Right cardiac atrium (tissue), 5 donors: ENCODE measurements at places on chromosomes 6 and 20.

DNA sequence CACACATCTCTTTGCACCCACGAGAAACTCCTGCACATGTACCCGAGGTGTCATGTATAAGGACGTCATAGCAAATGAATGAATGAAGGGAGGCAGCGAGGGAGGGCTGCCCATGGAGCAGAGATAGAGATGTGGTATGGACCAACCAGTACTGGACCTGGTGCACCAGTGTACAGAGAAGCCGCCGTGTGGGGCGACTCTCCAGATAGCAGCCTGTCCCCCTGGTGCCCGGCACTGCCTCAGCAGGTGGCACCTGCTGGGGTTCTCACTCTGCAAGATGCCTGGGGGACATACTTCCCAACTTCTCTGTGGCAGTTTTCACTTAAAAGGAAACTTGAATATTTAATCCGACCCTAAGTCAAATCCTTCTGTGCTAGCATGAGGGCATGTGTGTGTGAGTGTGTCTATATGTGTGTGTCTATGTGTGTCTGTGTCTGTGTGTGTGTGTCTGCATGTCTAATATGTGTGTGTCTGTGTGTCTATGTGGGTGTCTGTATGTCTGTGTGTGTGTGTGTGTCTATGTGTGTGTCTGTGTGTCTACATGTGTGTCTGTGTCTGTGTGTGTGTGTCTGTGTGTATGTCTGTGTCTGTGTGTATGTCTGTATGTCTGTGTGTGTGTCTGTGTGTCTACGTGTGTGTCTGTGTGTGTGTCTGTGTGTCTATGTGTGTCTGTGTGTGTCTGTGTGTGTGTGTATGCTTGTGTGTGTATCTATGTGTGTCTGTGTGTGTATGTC is 132.0 kb downstream of the RNASET2 start:
- DNase-seq, result no peak

- no peak for DNase-seq
Measured at GRCh38 chr6:109478222-109478805, 4.7 kb downstream of the ZBTB24 start.

DNA sequence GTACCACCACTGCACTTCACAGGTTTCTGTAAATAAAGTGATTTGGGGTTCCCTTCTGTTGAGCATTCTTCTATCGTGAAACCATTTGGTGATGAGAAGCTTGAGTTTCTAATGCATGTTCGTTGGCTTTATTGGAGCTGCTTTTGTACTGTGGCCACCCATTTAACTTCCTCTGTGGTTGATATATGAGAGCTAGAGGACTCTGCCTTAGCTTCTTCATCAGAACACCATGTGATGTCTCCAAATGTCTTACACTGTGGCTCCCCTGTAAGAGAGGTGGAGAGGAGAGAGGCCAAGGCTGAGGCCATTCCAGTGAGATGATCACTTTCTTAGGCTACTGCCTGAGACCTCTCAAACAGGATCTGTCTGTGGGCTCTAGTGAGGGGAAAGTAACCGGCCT is 114.5 kb downstream of the SLC16A10 start:
- no peak for DNase-seq

DNA sequence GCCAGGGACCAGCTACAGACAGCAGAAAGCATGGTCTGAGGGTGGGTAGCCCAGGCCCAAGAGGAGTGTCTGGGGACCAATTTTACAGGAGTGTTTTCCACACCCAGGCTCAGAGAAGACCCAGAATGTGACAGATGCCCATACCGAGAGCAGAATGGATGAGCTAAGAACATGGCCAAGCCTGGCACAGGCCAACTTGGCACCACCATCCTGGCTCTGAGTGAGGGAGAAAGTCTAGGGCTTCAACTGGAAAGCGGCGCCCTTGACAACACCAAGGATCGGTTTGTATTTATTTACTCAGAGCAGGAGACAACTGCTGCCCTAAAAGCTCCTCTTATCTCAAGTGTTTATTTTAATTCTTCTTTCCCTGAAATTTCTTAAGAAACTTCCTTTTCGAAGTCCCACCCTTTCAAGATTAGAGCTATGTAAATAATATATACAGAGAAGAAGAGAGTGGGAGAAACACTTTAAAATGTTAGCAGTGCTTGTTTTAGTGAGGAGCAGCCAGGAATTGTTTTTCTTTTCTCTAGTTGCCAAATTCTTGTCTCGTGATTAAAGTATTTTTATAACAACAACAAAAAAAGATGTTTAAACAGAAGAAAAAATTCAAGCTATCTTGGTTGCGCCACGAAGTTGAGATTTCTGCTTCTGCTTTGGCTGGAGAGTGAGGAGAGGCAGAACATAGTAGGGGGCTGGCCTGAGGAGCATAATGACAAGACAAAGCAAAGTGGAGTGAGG is 16.2 kb downstream of the TNXB start:
- DNase-seq, result peak; percentile 83

DNA sequence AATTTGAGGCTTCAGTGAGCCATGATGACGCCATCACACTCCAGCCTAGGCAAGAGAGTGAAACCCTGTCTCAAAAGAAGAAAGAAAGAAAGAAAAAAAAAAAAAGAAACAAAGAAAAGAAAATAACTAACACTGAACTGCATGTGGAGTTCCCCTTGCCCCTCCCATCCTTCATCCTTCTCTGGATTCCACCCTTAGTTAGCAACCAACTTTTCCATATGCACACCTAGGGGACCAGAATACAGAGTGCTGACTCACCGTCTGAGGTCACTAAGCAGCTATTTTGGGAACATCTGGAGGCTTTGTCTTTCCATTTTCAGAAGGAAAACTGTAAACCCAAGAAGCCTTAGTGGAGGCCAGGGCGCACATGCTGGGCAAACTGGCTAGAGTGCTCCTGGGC is 257.4 kb downstream of the MAFB start:
- DNase-seq, result no peak

DNA sequence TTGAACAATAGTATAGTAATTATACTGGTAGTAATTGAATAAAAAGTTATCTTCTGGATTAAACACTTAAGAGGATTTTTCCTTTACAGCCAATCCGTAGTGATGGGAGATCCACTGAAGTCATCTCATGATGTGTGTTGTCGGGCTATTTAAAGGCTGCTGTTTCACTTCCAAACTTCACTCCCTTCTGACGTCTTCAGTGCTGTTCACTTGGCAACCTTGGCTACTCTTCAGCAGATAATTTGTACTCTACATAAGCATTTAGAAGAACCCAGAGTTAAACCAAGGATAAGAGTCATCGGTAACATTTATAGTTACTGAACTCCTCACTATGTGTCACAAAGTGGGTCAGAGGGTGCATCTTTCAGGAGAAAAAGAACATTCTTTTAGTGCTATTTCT is 179.1 kb upstream of the EYA4 start:
- DNase-seq, result no peak

DNA sequence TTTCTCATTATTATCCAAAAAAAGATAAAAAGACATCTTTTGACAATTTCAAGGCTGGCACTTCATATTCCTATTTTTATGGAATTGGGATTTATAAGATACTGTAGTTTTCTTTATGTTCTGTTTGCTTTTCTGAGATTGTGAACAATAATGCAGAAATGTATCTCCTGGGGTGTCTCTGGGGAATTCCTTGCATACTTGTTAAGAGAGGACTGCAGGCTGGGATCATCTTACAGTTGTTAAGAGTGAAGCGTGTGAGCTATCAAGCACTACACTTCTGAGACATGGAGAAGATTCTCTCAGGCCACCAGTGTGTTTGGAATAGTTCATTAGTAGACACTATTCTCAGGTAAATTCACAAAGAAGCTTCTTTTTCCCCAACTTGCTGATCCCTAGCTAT is 963.3 kb upstream of the GJE1 start:
- DNase-seq, result no peak

GRCh38 chr6:3926150-3926482 is 76.9 kb downstream of the FAM50B start:
- DNase-seq, result peak; percentile 45

GRCh38 chr6:6376845-6377244 is 56.4 kb upstream of the F13A1 start:
- no peak for DNase-seq

- DNase-seq, result no peak
Measured at GRCh38 chr20:57323034-57323433, 6.6 kb upstream of the SPO11 start.

DNA sequence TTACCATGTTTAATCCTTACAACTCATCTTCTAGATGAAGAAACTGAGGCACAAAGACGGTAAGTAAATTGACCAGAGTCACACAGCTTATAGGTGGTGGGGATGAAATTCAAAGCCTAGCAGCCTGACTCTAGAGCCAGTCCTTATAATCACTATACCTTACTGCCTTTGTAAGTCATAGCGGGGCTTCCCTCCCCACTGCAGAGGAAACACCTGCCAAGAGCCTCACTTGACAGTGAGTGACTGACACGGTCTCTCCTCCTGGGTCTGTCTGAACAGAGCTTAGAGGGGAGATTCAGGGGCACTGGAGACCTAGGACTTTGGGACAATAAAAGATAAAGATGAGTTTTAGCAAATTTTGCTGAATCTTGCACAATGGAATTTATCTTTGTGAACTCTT is 12.8 kb downstream of the SUN5 start:
- DNase-seq, result no peak

DNA sequence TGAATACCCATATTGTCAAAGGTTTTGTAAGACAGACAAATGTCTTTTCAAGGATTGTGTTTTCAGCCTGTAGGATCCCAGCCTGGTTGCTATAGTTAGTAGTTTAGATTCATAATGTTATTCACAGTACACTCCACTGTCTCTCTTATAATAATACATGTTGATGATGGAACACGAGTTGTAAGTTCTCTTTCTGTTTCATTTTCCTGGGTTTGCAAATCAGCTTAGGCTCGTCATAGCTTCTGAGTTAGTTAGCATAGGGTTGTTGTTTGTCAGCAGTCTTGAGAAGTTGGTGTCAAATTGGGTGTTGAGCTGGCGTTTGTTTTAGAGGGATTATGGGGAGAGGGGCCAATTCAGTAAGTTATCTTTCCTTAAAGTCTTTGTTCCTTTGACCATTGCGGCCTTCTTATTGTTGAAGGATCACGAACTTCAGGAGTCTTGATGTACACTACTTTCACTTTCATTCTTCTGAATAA is 45.8 kb downstream of the QKI start:
- DNase-seq, result no peak

- DNase-seq, result no peak
Measured at GRCh38 chr6:35552285-35552917, 39.7 kb upstream of the TULP1 start.

- DNase-seq, result peak; percentile 46
Measured at GRCh38 chr6:35072051-35072697, 69.0 kb downstream of the TCP11 start.

- DNase-seq, result no peak
Measured at GRCh38 chr6:112298816-112299281, 44.5 kb upstream of the LAMA4 start.

DNA sequence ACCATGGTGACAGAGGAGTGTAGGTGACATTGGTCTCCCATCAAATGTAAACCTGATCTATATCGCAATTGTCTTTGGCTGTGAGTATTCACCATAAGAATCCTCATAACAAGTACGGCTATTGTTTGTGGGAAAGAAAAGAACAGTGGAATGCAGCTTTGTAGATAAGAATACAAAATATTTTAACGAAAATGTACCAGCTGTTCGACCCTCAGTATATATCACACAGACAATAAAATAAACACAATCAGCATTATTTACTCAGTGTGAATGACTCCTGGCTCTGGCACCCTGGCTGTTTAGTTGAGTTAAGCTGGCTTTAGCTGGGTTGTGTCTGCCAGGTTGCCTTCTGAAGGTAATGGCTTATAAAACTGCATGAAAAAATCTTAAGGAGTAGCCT is 43.4 kb downstream of the SNRNP48 start:
- DNase-seq, result no peak

- DNase-seq, result no peak
Measured at GRCh38 chr20:50397058-50397457, 113.1 kb upstream of the PTPN1 start.

DNA sequence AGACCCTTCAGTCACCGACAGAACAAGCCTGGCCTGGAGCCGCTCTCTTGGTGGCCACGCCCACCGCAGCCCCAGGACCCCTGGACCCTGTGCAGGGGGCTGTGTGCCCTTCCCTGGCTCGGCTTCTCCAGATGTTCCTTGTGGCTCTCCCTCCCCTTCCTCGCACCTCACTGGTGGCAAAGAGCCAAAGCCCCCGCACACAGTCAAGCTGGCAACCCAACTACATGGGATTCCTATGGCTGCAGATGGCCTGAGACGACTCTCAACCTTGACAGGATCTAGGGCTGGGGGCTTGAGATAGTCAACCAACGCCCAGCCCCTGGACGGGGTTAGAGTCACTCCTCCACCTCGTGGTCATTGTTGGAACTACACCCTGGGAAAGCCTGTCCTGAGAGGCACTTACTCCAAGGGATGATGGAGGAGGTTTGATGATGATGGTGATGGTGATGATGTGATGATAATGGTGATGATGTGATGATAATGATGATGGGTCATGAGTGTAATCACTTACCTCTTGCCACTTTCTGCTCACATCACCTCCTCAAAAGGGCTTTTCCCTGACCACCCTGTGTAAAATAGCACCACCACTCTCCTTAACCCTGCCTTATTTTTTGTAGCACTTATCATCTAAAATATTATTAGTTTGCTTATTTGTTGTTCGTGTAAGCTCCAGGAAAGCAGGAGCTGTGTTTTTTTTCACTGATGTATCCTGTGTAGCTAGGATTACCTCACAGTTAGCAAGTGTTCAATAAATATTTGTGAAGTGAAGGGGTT is 278.4 kb downstream of the LRFN2 start:
- DNase-seq, result no peak

DNA sequence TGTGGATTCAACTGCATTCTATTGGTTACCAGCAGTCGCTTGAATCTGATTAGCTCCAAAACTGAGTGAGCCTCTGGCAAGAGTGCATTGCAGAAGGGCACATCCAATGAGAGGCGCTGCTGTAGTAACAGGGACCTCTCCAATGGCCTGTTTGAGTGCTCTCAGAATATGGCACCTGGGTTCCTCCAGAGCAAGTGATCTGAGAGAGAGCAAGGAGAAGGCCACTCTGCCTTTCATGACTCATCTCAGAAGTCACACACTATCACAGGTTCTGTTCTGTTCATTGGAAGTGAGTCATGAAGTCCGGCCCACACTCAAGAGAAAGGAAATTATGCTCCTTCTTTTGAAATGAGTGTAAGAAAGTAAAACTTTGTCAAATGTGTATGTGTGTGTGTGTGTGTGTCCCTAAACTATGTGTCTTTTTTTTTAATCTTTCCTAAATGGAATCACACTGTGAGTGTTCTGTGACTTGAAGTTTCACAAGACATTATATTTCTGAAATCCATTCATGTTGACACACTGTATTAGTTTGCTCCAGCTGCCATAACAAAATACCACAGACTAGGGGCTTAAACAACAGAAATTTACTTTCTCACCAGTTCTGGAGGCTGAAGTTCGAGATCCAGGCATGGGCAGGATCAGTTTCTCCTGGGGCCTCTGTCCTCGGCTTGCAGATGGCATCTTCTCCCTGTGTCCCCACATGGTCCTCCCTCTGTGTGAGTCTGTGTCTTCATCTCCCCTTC is 138.3 kb upstream of the CDYL start:
- no peak for DNase-seq

DNA sequence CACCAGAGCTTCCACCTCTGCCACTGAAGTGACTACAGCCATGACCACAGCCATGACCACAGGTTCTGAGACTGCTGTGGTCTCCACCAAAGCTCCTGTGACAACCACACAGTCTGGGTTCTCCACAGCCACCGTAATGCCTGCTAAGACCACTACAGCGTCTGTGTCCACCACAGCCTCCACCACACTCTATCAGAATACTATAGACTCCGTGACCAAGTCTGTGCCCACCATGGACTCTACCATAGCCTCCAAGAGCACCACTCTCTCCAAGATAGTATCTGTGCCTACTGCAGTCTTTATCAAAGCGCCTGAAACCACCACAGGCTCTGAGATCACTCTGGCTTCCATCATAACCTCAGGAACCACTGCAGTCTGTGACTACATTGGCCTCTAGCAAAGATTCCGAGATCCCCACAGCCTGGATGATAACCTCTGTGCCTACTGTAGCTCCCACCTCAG is 18.3 kb upstream of the MUC21 start:
- DNase-seq, result no peak
